ENCODE measurements at places on chromosomes 13 and 19. TPM values are rescaled to one million over a fixed set of nuclear protein-coding genes. Genes with fewer than 3 reads are reported as not detected.

The UBE2M gene
- 83.4 TPM for total RNA-seq

The SULT2B1 gene
- 2.8 TPM for total RNA-seq

DNA sequence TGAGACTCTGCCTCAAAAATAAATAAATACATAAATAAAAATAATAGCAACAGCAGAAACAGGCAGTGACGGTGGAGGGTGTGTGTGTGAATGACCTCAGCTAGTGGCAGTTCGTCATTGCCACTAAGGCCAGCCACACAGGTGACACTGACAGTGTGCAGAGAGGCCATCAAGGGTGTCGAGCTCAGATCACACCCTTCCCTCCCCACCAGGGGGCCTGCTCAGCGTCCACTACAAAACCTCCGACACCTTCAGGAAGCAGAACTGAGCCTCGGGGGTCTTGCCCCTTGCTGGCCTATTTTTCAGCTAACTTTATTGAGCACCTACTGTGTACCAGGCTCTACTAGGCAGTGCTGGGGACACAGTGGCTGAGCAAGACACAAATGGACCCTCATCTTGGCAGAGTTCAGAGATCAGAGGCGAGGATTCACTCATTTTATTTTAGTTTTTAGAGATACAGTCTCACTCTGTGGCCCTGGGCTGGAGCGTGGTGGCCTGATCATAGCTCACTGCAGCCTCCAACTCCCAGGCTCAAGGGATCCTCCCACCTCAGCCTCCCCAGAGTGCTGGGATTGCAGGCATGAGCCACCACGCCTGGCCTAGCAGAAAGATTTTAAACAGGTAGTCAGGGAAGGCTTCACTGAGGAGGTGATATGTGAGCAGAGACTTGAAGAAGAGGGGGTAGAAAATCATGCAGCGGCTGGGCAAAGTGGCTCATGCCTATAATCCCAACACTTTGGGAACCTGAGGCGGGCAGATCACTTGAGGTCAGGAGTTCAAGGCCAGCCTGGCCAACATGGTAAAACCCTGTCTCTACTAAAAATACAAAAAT is 30.3 kb upstream of the SEMA6B start:
- no peak for DNase-seq

- DNase-seq = no peak
These were observed 1.0 kb upstream of the ETFB start for GRCh38 chr19:51367255-51367564.

DNA sequence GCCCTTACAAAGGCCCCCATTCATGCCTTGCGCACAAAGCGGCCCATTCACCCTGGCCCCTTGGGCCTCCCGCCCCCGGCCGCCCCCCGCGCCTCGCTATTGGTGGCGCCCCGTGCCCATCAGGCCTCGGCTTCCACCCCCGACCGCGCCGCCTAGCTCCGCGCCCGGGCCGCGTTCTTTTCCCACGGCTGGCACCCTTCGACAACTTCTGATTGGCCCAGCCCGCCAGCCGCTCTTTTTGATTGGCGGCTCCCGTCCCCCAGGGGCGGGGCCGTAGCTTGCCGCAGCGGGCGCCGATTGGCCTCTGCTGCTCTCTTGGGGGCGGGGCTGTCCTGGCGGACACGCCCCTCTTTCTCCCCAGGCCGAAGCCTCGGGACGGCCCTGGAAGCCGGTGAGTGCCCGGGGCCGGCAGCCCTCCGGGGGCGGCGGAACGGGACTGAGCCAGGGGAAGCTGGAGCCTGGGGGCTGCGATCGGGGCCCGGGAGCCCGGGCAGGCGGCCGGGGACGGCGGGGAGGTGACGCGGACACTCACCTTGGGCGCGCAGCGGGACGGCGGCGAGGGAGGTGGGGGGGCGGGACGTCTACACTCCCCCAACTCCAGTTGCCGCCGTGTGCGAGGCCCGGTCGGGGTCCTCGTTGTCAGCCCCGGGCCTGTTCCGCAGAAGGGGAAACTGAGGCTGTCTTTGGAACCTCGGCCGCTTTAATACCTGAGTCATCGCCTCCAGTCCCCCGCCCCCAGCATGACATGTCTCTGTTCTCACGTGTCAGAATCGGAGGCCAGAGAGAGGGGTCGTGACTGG is at the start of gene MYH14:
TSS of gene MYH14 (plus strand) at position 342 of the 800 bp plus-strand sequence. CDS start 6,744 bp downstream, outside the sequence.
- DNase-seq = peak; percentile 96

DNA sequence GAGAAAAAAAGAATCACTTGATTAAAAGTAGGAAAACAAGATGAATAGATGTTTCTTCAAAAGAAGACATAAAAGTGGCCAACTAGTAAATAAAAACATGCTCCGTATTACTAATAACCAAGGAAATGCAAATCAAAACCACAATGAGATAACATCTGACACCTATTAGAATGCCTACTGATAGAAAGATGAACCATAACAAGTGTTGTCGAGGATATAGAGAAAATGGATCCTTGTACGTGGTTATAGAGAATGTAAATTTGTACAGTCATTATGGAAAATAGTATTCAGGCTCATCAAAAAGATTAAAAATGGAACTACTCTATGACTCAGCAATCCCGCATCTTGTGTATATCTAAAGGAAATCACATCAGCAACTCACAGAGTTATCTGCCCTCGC is 415.8 kb upstream of the SLITRK5 start:
- no peak for DNase-seq

- DNase-seq = peak; percentile 64
These were observed at the start of gene NEK5 for GRCh38 chr13:52128714-52129700. TSS of gene NEK5 (minus strand) at chr13:52129073. CDS start at chr13:52127482, 1,591 bp downstream.

DNA sequence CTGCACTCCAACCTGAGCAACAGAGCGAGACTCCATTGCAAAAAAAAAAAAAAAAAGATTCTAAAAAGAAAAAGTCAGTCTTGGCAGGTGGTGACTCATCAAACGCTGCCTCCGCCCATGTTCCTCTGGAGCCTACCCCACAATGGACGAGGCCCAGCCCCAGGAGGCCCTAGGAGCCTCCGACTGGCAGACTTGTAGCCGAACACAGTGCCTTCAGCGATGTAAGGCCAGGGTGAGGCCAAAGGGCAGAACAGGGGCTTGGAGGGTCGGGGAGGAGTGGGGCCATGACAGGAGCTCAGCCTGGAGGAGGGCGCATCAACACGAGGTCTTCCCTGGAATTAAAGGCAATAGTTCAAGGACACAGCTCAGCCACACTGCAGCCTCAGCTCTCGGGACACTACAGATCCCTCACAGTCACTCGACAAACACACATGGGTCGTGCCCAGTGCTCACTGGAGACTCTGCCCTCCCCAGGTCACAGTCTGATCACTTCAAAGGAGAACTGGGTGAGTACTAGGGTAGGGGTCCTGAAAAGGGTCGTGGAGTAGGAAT is 5.1 kb downstream of the USE1 start:
- no peak for DNase-seq

DNA sequence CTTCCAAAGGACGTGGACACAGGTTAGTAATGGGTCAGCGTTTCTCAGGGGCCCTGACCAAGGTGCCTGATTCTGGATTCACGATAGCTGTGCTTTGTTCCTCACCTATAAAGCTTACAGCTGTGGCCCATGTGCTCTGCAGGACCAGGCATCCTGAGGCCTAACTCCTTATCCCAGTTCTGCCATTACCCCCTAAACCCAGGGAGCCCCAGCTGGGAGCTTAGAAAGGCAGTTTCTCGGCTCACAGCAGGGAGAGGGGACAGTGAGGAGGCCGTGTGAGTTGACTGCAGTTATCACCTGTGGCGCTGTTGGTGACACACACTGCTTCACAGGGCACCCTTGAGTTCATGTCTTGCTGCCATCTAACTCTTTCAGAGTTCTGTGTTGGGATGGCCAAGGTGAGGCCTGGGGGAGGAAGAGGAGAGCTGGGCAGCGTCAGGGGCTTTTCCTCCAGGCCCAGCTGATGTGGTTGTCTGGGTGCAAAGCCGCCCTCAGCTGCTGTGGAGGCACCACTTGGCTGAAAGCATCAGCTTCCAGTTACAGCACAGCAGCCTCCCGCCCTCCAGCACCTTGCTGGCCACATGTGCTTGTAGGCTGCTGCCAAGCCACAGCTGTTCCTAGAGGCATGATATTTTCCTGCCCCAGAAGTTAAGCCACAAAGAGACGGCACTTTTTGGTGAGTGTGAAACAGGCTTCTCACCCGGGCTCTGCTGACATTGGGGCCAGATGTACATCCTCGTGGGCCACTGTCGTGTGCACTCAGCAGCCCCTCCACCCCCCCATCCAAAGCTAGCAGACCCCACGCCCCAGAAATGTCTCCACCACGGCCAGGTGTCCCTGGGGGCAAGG is 99.6 kb upstream of the MCF2L start:
- DNase-seq = no peak

The MBD3L2 gene
- not detected for total RNA-seq

DNA sequence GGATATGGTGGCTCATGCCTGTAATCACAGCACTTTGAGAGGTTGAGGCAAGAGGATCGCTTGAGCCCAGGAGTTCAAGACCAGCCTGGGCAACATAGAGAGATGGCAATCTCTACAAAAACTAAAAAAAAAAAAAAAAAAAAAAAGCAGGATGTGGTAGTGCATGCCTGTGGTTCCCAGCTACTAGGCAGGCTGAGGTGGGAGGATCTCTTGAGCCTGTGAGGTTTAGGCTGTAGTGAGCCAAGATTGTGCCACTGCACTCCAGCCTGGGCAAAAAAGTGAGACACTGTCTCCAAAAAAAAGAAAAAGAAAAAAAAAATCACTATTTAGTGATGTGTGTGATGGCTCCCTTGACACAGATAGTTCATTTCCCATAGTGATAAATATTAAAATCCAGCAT is 365.0 kb upstream of the NBEA start:
- no peak for DNase-seq

DNA sequence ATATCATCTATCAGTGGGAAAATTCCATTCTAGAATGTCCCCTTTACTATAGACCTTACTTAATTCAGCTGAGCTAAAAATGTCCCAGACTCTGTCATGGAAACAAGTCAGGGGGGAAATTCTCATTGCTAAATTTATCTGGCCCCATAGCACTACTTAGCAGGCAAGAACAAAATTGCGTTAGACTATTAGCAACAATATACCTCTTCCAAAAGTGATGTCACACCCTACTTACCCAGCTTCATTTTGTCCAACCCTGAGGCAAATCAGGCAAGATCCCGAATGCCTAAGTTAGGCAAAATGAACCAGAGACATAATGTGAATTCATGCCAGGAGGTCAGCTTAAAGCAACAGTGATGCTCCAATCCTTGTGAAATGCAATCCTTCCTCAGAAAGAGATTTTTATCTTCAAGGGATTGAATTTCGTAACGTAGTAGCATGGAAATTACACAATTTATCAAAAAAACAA is 93.7 kb downstream of the FRY start:
- no peak for DNase-seq

The ZNF780B gene
- total RNA-seq = 17.8 TPM

- DNase-seq = no peak
These were observed 241.2 kb upstream of the STARD13 start for GRCh38 chr13:33526718-33527117.

The TMEM59L gene
- 1.6 TPM for total RNA-seq

DNA sequence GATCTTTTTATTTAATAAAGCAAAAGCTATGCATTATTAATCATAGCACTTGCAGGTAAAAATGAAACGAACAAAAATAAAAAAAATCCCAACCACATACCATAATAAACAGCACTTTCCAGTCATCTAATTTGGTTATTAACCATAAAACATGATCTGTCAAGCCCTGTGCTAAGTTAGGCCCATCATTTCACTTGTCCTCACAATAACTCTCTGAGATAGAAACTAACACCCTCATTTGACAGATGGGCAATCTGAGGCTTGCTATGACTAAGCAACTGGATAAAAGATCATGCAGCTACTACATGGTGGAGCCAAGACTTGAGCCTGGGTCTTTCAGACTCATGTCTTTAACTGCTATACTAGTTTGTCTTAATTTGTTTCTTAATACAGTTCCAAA is 21.8 kb downstream of the PROSER1 start:
- no peak for DNase-seq

GRCh38 chr19:5294403-5295160 is 46.0 kb downstream of the PTPRS start:
- DNase-seq = no peak

The LHB gene
- not detected for total RNA-seq

The KPTN gene
- total RNA-seq = 12.0 TPM

DNA sequence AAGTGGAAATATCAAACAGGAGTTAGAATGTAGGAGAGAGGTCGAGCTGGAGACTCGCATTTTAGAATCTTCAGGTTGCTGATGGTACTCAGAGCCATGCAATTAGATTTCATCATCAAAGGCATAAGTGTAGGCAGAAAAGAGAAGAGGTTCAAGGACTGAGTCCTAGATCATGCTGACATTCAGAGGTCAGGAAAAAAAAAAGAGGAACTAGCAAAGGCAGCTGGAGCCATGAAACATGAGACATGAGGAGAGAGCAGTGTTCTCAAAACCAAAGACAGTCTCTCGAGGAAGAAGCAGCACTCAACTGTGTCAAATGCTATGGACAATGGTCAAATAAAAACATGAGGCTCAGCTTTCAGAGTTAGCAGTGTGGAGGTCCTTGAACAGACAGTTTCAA is 12.4 kb upstream of the TPP2 start:
- no peak for DNase-seq

DNA sequence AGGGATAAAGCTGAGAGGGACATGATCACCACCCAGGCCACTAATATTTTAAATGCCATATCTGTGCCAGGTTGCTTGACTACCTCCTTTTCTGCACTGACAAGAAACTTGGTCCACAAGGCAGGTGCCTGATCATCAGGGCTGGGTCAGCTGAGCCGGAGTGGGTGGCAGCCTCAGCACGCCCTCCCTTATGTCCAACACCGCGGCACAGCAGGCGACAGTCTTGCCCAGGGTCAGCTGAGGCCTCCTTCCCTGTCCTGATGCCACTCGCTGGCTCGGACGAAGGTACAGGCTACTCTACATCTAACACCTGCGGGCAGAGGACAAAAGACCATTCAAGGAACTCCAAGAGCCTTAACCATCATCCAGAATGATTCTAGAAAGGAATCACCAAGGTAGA is 16.9 kb downstream of the ZC3H4 start:
- no peak for DNase-seq

GRCh38 chr19:35846038-35846668 is 6.2 kb downstream of the NPHS1 start:
- no peak for DNase-seq
